ENCODE measurements at places on chromosomes 11 and 22. TPM values are rescaled to one million over a fixed set of nuclear protein-coding genes. Genes with fewer than 3 reads are reported as not detected.

GRCh38 chr11:8354622-8355415 lies 91.1 kb upstream of the LMO1 start:
- no peak overlapping the region for H3K27ac ChIP-seq
- H3K4me1 ChIP-seq, result no peaks in the 10 kb centered on the region
- no peaks in the 10 kb centered on the region for H3K36me3 ChIP-seq

DNA sequence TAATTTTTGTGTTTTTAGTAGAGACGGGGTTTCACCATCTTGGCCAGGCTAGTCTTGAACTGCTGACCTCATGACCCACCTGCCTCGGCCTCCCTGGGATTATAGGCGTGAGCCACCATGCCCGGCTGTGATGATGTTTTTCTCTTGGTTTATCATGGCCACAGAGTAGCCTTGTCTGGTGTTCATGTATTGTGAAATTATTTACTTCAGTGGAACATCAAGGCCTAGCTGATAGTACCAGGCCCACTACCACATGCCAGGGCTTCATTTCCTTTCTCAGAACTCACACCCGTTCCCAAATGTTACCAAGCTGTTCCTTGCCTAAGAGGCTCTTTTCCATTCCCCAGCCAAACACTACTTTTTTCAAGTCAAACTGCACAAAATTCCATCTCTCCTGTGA lies 6.1 kb upstream of the DDB2 start:
- no peaks in the 10 kb centered on the region for H3K36me3 ChIP-seq
- H3K27ac ChIP-seq, result no peak overlapping the region

The PIWIL4 gene
- total RNA-seq, result 5.8 TPM

DNA sequence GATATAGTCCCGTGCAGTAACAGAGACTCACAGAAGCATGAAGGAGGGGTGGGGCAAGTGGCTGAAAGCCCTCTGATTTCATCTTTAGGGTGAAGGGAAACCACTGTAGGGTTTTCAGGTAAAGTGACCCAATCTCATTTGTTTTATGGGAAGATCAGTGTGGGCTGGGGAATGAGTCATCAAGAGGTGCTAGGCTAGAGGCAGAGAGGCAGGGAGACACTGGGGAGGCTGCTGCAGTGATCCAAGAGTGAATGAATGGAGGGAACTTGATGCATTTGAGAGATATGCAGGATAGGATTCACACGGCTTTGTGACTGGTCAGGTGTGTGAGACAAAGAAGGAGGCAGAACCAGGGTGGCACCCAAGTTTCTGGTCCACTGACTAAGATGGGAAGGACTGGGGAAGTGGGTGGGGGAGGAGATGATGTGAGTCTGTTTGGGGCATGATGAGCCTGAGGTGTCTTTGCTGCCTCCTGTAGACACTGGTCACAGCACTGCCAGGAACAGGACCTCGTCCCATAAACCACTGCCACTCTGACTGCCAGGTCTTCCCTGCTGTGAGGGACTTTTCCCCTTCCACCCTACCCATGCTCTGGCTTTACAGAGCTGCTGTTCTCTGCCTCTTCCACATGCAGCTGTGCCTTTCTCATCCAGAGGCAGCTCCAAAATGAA lies 239.0 kb downstream of the TENM4 start:
- H3K4me3 ChIP-seq, result no peak overlapping the region

The MRGPRX3 gene
- 0.12 TPM for total RNA-seq

DNA sequence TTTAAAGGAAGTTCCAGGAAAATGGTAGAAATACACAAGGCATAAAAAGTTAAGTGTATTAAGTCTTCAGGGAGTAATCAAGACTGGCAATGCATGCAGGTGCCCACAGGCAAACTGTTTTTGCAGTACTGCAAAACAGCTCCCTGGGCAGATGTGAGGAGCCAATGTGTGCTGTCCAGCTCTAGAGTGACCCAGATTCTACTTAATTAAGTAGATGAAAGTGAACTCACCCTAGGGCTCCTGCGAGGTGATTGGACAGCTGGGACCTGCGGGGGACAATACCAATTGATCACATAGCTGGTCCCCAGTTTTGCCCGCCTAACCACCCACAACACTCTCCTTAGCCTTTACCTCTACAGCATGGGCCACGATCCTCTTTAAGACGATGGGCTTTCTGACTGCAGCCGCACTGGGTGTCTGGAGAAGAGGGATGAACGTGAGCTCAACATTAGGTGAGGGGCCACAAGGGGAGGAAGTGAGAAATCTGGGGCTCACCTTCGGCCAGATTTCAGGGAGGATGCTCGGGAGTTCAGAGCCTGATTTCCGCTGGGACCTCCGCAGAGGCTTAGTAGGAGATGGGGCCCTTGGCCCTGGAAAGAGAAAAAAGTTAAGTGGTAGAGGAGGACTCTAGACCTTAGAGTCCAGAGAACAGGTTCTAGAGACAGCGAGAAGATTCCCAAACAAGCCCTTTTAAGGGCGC lies 556 bp downstream of the CDCA5 start:
- peak overlapping the region; percentile 39 for H3K4me3 ChIP-seq
- no peaks in the 10 kb centered on the region for H3K36me3 ChIP-seq
- H3K27me3 ChIP-seq, result no peaks in the 10 kb centered on the region
- no peak for DNase-seq
- H3K4me1 ChIP-seq, result peaks cover 8% of the 10 kb centered on the region
